ENCODE measurements at places on chromosomes 5 and 9. TPM values are rescaled to one million over a fixed set of nuclear protein-coding genes. Genes with fewer than 3 reads are reported as not detected.

DNA sequence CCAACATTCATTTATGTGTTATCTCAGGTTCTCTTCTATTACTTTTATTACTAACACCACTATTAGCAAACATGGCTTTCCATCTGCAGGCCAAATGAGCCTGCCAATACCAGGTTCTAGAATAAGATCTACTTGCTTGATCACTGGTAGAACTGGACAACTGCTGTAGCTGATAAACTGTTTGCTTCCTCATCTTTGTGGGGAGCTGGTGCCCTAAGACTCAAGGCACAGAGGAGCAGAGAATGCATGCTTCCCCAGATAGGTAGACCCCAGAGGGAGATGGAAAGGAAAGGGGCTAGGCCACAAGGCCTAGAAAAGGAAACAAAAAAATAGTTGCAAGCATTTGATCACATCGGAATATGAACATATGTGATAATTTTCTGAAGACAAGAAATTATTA, 30.7 kb upstream of the AUH start:
- H3K27me3 ChIP-seq: no peaks in the 10 kb centered on the region
- no peak for DNase-seq
- H3K4me1 ChIP-seq: peaks cover 4% of the 10 kb centered on the region
- H3K36me3 ChIP-seq: no peaks in the 10 kb centered on the region

- no peaks in the 10 kb centered on the region for H3K4me1 ChIP-seq
- DNase-seq: no peak
- no peak overlapping the region for H3K27ac ChIP-seq
- no peaks in the 10 kb centered on the region for H3K27me3 ChIP-seq
Measured at GRCh38 chr9:117104206-117104605, 310.7 kb downstream of the ASTN2 start.

DNA sequence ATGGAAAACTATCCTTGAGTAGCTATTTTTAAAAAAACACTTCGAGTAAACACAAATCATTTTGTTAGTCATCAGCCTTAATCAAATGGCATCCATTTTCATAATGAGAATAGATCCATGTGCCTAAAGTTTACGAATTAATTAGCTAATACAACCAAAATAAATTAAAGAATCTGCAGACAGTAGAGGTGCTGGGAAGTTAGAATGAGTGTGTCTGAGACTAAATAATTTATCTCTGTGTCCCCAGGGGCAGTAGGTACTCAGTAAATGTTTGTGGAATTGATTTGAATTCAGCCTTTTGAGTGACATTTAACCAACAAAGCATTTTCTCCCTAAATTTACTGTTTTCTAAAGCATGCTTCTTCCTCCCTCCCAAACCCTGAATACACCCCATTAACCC, 18.6 kb downstream of the TNFSF15 start:
- no peaks in the 10 kb centered on the region for H3K4me1 ChIP-seq
- DNase-seq: no peak
- H3K36me3 ChIP-seq: no peaks in the 10 kb centered on the region
- no peak overlapping the region for H3K27ac ChIP-seq

- peaks cover 8% of the 10 kb centered on the region for H3K36me3 ChIP-seq
- H3K27me3 ChIP-seq: no peaks in the 10 kb centered on the region
- no peak for DNase-seq
Measured at GRCh38 chr5:102922799-102923477, 167.8 kb downstream of the PAM start.

The CNTLN gene
- total RNA-seq: 0.15 TPM

GRCh38 chr9:14434971-14435718, 121.2 kb upstream of the NFIB start:
- H3K27me3 ChIP-seq: no peaks in the 10 kb centered on the region
- no peak overlapping the region for H3K27ac ChIP-seq
- no peak for DNase-seq
- no peaks in the 10 kb centered on the region for H3K36me3 ChIP-seq
- no peak overlapping the region for H3K4me3 ChIP-seq
- H3K4me1 ChIP-seq: no peaks in the 10 kb centered on the region

- peaks cover 5% of the 10 kb centered on the region for H3K27me3 ChIP-seq
- no peak overlapping the region for H3K27ac ChIP-seq
- no peak for DNase-seq
Measured at GRCh38 chr9:111037708-111038330, 451 bp downstream of the LPAR1 start.

- no peak overlapping the region for H3K27ac ChIP-seq
- DNase-seq: no peak
- no peaks in the 10 kb centered on the region for H3K36me3 ChIP-seq
- no peak overlapping the region for H3K4me3 ChIP-seq
Measured at GRCh38 chr5:105993027-105993426, 1677.7 kb downstream of the EFNA5 start.

- H3K4me3 ChIP-seq: no peak overlapping the region
- no peak overlapping the region for H3K27ac ChIP-seq
- no peak for DNase-seq
- H3K4me1 ChIP-seq: peaks cover 7% of the 10 kb centered on the region
Measured at GRCh38 chr9:128182893-128183588, 8.3 kb downstream of the CIZ1 start.

The DMGDH gene
- not detected for total RNA-seq

- no peaks in the 10 kb centered on the region for H3K36me3 ChIP-seq
- no peaks in the 10 kb centered on the region for H3K27me3 ChIP-seq
- no peak overlapping the region for H3K27ac ChIP-seq
- DNase-seq: no peak
Measured at GRCh38 chr5:111628901-111629300, 116.6 kb upstream of the STARD4 start.

GRCh38 chr5:67195406-67196275, 958 bp downstream of the CD180 start:
- H3K4me1 ChIP-seq: peaks cover 17% of the 10 kb centered on the region
- no peaks in the 10 kb centered on the region for H3K36me3 ChIP-seq
- no peak overlapping the region for H3K27ac ChIP-seq
- DNase-seq: no peak

GRCh38 chr5:58681943-58682342, 99.1 kb downstream of the RAB3C start:
- no peak overlapping the region for H3K4me3 ChIP-seq
- H3K4me1 ChIP-seq: no peaks in the 10 kb centered on the region
- H3K27me3 ChIP-seq: no peaks in the 10 kb centered on the region
- H3K27ac ChIP-seq: no peak overlapping the region
- no peak for DNase-seq
- H3K36me3 ChIP-seq: no peaks in the 10 kb centered on the region

The DOCK8 gene
- total RNA-seq: 307 TPM

DNA sequence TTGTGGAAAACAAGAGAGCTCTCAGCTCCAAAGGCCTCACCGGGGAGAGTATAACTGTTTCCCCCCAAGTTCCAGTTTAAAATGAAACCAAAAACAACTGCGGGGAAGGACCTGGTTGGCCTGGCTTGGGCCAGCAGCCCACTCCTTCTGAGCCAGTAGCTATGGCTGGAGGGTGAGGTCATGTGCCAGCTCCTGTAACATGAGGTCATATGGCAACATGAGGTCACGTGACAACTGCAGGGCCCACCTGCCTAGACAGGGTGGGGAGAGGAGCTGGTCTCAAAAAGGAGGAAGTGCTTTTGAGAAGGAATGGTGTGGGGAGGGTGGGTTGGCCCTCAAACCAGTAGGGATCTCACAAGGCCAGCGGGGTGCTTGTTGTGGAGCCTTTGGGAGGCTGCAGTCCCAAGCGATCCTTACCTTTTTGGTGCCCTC, 29.3 kb upstream of the CRB2 start:
- peaks cover 26% of the 10 kb centered on the region for H3K4me1 ChIP-seq
- no peak for DNase-seq
- H3K36me3 ChIP-seq: no peaks in the 10 kb centered on the region

DNA sequence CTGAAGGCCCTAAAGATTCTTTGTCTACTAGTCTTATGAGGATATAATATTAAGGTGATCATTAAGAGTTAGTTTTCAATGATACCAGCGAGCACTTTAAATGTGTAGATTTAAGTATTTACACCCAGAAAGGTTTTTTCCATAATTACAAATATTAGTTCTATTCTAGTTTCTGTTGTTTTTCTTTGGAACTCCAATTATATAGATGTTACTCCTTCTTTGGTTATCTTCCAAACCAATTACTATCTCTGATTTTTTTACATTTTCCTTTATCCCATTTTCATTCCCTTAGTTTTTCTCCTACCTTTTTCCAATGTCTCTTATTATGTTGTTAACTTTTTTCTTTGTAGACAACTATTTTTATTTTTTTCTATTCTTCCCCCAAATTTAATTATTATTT, 355.1 kb downstream of the KCNN2 start:
- H3K4me3 ChIP-seq: no peak overlapping the region
- H3K27me3 ChIP-seq: no peaks in the 10 kb centered on the region
- no peaks in the 10 kb centered on the region for H3K4me1 ChIP-seq
- DNase-seq: no peak
- no peaks in the 10 kb centered on the region for H3K36me3 ChIP-seq
- H3K27ac ChIP-seq: no peak overlapping the region

GRCh38 chr5:172736508-172737135, 34.4 kb downstream of the DUSP1 start:
- H3K27ac ChIP-seq: no peak overlapping the region
- DNase-seq: no peak
- H3K27me3 ChIP-seq: no peaks in the 10 kb centered on the region
- no peak overlapping the region for H3K4me3 ChIP-seq
- no peaks in the 10 kb centered on the region for H3K36me3 ChIP-seq

DNA sequence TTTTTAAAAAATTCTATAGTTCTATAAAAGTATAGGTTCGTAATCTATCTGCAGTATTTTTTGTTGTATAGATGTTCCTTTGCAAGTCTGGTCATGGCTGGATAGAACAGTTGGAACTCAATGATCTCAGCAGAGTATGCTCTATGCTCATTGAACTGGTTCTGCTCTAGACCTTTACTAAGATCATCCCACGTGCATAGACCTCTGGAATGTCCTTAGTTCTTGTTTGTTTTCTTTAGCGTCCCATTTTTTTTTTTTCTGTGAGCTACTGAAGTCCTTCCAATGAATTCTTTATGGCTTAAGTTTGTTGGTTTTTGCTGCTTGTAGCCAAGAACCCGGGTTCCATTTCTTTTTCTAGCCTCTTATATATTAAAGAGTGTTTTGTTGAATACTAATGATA, 3.5 kb downstream of the TMEM38B start:
- H3K4me1 ChIP-seq: peaks cover 28% of the 10 kb centered on the region
- H3K4me3 ChIP-seq: no peak overlapping the region
- DNase-seq: no peak
- no peaks in the 10 kb centered on the region for H3K36me3 ChIP-seq

- peaks cover 47% of the 10 kb centered on the region for H3K4me1 ChIP-seq
- DNase-seq: no peak
- peak overlapping the region; percentile 68 for H3K27ac ChIP-seq
- peak overlapping the region; percentile 84 for H3K4me3 ChIP-seq
- no peaks in the 10 kb centered on the region for H3K27me3 ChIP-seq
Measured at GRCh38 chr5:142356349-142356715, 31.5 kb upstream of the SPRY4 start.

The PCA3 gene
- total RNA-seq: not detected

GRCh38 chr9:92500725-92501124, 18.4 kb upstream of the ASPN start:
- H3K4me1 ChIP-seq: no peaks in the 10 kb centered on the region
- no peak overlapping the region for H3K27ac ChIP-seq
- no peak for DNase-seq
- no peak overlapping the region for H3K4me3 ChIP-seq

DNA sequence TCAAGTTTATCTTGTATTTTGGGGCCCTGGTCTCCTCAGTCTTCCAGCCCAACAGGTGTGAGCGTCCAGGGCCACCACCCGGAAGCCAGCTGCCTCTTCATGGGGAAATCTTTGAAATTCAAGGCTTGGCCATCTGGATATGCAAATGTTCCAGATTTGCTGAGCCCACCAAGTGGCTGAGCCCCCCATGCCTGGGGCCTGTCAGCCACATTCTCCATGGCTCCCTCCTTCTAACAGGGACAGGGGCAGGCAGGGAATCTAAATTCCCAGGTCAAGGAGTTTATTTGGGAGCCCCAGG, 14.2 kb upstream of the CXXC5 start:
- peaks cover 24% of the 10 kb centered on the region for H3K4me1 ChIP-seq
- no peak for DNase-seq
- no peak overlapping the region for H3K27ac ChIP-seq

The RNF130 gene
- 18.1 TPM for total RNA-seq

- H3K27ac ChIP-seq: no peak overlapping the region
- H3K4me1 ChIP-seq: peaks cover 23% of the 10 kb centered on the region
- no peaks in the 10 kb centered on the region for H3K36me3 ChIP-seq
- no peaks in the 10 kb centered on the region for H3K27me3 ChIP-seq
- H3K4me3 ChIP-seq: no peak overlapping the region
Measured at GRCh38 chr9:33881635-33882034, 64.7 kb downstream of the UBE2R2 start.

The POU5F2 gene
- 1.7 TPM for total RNA-seq
